Spleen (tissue), 13 donors: ENCODE measurements at places on chromosomes 3 and 15. TPM values are rescaled to one million over a fixed set of nuclear protein-coding genes. Genes with fewer than 3 reads are reported as not detected.

Gene RNF111
- total RNA-seq = 33.6 TPM

Gene EIF4E3
- total RNA-seq = 40.2 TPM

Gene CAND2
- 12.2 TPM for total RNA-seq

Gene CPEB1
- 0.44 TPM for total RNA-seq

Gene SGO1
- total RNA-seq = 3.5 TPM

Gene KLHL6
- 42.7 TPM for total RNA-seq

Gene NDUFB5
- 70.7 TPM for total RNA-seq

Gene SELENOS
- 109 TPM for total RNA-seq

Gene FETUB
- total RNA-seq = not detected

Gene CRYGS
- 6.4 TPM for total RNA-seq

Gene LXN
- total RNA-seq = 14.2 TPM

Gene BSN
- total RNA-seq = 0.69 TPM

Gene CLDN11
- total RNA-seq = 1.9 TPM

Gene CHRNB4
- 0.28 TPM for total RNA-seq

Gene GOLGA6D
- not detected for total RNA-seq

Gene CEMIP
- total RNA-seq = 3.0 TPM
